Right atrium auricular region (tissue), 2 donors: ENCODE measurements at places on chromosomes 3 and 15. TPM values are rescaled to one million over a fixed set of nuclear protein-coding genes. Genes with fewer than 3 reads are reported as not detected.
A peak's percentile ranks its signal among the peaks of the same experiment; 100 is the strongest.

- H3K27ac ChIP-seq: no peak overlapping the region
- no peak for DNase-seq
- H3K27me3 ChIP-seq: no peaks in the 10 kb centered on the region
- no peaks in the 10 kb centered on the region for H3K4me1 ChIP-seq
- H3K36me3 ChIP-seq: no peaks in the 10 kb centered on the region
Measured at GRCh38 chr3:103906808-103907207, 1459.9 kb upstream of the ALCAM start.

Gene TNFSF10
- 15.6 TPM for total RNA-seq

DNA sequence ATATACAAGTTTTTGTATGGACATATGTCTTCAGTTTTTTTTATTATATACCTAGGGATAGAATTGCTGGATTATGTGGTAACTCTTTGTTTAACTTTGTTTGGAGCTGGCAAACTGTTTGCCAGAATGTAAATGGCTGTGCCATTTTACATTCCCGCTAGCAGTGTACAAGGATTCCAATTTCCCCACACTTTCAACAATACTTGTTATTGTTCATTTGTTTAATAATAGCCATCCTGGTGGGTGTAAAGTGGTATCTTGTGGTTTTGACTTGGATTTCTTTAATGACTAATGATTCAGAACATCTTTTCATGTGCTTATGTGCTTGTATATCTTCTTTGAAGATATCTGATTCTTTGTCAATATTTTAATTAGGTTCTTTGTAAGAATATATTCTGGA, 64.4 kb downstream of the ZNF609 start:
- no peaks in the 10 kb centered on the region for H3K36me3 ChIP-seq
- DNase-seq: no peak
- no peak overlapping the region for H3K27ac ChIP-seq
- no peak overlapping the region for H3K4me3 ChIP-seq
- H3K27me3 ChIP-seq: no peaks in the 10 kb centered on the region

Gene MAGEL2
- 0.16 TPM for total RNA-seq

DNA sequence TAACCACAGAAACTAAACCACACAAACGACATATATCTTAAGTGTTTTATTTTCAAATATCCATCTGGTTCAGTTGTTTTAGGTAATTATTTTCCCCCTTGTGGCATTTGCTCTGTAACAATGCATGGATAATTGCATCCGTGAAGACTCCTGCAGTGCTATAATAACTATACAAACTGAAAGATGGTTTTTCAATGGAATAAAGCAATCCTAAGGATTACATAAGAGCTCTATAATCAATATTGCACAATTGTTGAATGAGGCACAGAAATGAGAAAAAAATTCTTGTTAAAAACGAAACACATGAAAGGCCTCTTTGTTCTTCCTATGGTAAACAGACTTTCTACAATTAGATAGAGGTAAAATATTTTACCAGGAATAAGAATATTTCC, 446.0 kb upstream of the EPHA3 start:
- H3K4me3 ChIP-seq: no peak overlapping the region
- H3K27ac ChIP-seq: no peak overlapping the region
- H3K27me3 ChIP-seq: no peaks in the 10 kb centered on the region
- DNase-seq: no peak
- H3K4me1 ChIP-seq: no peaks in the 10 kb centered on the region

DNA sequence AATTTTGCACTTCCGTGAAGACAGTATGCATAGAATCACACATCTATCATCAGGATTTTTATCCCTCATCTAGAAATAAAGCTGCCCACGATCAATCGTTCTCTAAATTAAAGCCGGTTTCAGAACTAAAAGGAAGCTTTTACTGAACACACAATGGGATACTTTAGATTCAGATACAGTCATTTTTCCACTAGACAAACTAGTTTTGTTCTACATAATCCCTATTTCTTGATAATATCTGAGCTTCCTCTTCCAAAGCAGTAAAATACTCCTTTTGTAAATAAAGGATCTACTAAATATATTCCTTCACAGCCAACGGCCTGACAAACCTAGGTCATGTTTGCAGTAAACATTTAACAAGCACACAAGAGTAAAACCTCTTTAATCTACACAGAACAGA, 2.0 kb upstream of the GANC start:
- DNase-seq: no peak
- no peak overlapping the region for H3K27ac ChIP-seq
- peaks cover 22% of the 10 kb centered on the region for H3K36me3 ChIP-seq
- H3K4me3 ChIP-seq: no peak overlapping the region
- H3K27me3 ChIP-seq: no peaks in the 10 kb centered on the region

Gene CHRFAM7A
- 0.43 TPM for total RNA-seq

Gene FBXW12
- not detected for total RNA-seq

Gene FBXO40
- 187 TPM for total RNA-seq

Gene NEO1
- total RNA-seq: 15.9 TPM

Gene TRH
- 0.55 TPM for total RNA-seq

Gene RAB6B
- 9.5 TPM for total RNA-seq

DNA sequence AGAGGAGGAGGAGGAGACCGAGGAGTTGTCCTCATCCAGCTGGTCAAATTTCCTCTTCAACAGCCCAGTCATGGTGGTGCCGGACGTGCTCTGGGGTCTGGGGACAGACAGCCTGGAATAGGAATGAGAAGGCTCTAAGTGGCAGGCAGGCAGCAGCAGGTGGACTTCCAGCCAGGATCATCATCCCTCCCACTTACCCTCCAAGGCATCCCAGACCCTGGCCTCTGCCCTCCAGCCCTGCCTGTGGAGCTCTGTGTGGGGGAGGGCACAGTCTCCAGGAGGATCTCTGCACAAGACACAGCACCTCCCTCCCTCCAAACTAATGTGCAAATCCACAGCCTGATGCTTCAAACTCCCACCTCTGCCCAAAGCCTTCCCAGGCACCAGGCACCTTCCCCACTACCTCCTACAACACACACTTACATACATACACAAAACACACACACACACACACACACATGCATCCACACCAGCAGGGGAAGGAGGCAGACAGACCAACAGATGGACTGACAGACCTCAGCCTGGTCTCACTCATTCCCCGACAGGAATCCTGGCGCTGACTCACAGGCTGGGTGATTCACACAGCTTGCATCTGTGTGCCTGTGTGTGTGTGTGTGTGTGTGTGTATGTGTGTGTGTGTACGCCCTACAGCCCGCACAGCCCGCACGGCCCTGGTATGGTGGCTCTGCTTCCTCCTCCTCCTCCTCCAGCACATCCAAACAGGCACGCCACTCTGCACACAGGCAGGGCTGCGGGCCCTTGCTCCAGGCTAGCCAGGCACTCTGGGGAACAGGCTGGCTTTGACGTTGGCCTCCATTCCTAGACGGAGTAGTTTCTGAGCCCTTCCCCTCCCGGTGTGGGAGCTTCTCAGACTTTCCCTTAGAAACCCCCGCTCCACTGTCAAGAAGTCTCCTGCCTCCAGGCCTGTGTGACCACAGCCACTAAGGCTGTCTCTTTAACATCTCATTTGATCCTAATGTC, 6.5 kb downstream of the CSRNP1 start:
- H3K27ac ChIP-seq: peak overlapping the region; percentile 79
- H3K36me3 ChIP-seq: peaks cover 49% of the 10 kb centered on the region
- H3K4me3 ChIP-seq: peak overlapping the region; percentile 15

GRCh38 chr3:190345878-190346277, 23.6 kb upstream of the CLDN1 start:
- H3K36me3 ChIP-seq: no peaks in the 10 kb centered on the region
- peak overlapping the region; percentile 61 for H3K27ac ChIP-seq
- H3K27me3 ChIP-seq: no peaks in the 10 kb centered on the region
- no peak overlapping the region for H3K4me3 ChIP-seq
- H3K4me1 ChIP-seq: no peaks in the 10 kb centered on the region

Gene SENP8
- 1.9 TPM for total RNA-seq

DNA sequence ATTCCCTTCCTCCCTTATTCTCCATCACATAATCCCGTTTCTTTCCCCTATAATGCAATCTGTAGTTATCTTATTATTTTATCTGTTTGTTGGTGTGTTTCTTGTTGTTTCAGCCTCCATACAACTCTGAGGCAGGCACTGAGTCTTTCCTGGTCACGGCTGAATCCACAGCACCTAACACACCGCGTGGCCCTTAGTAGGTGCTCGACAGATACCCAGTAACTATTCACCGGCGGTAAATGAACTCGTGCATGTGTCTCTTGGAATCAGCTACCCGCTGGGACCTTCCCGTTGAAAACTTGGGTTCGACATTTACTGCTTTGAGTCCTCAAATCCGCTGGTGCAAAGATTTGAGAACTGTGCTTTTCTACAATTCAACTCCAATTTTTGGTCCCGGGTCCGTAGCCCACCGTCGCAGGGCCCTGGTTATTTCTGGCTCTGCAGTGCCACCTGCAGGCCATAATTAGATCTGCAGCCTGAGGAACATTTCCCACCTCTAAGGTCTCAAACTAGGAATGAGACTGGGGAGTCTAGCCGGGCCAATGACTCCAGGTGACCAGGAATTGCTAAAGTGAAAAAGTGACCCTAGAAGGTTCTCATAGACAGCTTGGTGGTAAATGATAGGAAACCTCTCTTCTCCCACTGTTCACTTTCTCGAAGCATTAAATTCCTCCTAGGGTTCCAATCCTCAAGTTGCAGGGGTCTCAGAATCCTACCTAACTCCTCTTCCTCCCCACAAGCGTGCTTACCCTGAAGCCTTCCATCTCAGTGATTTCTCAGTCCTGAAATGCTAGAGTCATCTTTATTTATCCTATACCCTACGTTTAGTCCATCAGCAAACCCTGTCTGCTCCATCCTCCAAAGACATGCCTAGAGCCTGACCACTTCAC, 40.0 kb upstream of the TRH start:
- DNase-seq: no peak
- no peaks in the 10 kb centered on the region for H3K27me3 ChIP-seq
- H3K4me3 ChIP-seq: no peak overlapping the region
- H3K27ac ChIP-seq: no peak overlapping the region

DNA sequence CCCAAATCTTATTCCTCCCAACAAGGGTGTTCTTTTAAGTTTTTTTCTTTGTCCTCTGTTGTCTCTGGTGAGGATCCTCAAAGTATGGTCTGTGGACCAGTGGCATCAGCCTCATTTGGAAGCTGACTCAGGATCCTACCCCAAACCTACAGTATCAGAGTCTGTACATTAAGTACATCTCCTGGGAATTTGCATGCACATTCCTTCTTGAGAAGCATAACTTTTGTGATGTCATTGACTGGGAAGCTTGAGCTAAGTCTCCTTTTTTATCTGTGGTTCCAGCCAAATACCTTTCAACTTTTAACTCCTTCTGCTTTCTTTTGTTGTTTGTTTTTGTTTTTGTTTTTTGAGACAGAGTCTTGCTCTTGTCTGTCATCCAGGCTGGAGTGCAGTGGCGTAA, 40.5 kb downstream of the ARMC8 start:
- H3K36me3 ChIP-seq: peaks cover 77% of the 10 kb centered on the region
- H3K27ac ChIP-seq: no peak overlapping the region
- H3K4me1 ChIP-seq: no peaks in the 10 kb centered on the region
- no peak for DNase-seq
- no peaks in the 10 kb centered on the region for H3K27me3 ChIP-seq

DNA sequence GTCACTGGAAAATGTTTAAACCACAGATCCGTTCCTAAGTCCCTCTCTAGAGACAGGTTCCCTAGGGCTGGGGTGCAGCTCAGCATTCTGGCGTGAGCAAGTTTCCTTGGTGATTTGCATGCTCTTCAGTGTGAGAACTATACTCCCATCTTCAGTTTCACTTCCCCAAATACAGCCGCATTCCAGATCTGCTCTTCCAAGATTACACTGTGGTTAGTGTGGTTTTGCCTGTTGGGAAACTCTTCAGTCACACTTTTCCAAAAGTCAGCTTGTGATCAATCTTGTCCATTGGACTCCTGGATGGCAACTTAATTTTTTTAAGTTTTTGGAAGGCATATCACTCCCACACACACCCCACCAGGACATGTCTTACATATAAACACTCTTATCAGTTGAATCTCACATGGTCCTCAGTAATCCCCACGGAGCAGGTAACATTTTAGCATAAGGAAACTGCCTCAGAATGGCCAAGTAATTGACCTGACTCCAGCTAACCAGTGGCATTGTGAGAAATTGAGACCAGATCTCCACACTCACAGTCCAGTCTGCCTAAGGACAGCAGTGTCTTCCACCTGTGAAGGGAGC, 33.5 kb upstream of the PTPN23 start:
- no peak for DNase-seq
- H3K36me3 ChIP-seq: peaks cover 19% of the 10 kb centered on the region
- no peak overlapping the region for H3K4me3 ChIP-seq
- H3K4me1 ChIP-seq: peaks cover 8% of the 10 kb centered on the region
- no peaks in the 10 kb centered on the region for H3K27me3 ChIP-seq
- H3K27ac ChIP-seq: no peak overlapping the region

GRCh38 chr3:48306860-48307530, 26.5 kb downstream of the SPINK8 start:
- no peak overlapping the region for H3K27ac ChIP-seq
- H3K4me3 ChIP-seq: no peak overlapping the region
- H3K4me1 ChIP-seq: peaks cover under 1% of the 10 kb centered on the region
- H3K36me3 ChIP-seq: no peaks in the 10 kb centered on the region
- no peaks in the 10 kb centered on the region for H3K27me3 ChIP-seq

- no peaks in the 10 kb centered on the region for H3K36me3 ChIP-seq
- no peak for DNase-seq
- peaks cover 10% of the 10 kb centered on the region for H3K4me1 ChIP-seq
- H3K27ac ChIP-seq: no peak overlapping the region
- no peak overlapping the region for H3K4me3 ChIP-seq
Measured at GRCh38 chr3:11060500-11061251, 68.1 kb downstream of the SLC6A1 start.

GRCh38 chr15:68629519-68630210, 50.9 kb downstream of the CORO2B start:
- no peak overlapping the region for H3K27ac ChIP-seq
- H3K4me1 ChIP-seq: no peaks in the 10 kb centered on the region
- no peaks in the 10 kb centered on the region for H3K36me3 ChIP-seq
- H3K4me3 ChIP-seq: no peak overlapping the region
- H3K27me3 ChIP-seq: no peaks in the 10 kb centered on the region
- DNase-seq: no peak

Gene BFSP2
- total RNA-seq: not detected

Gene HRG
- total RNA-seq: not detected

- DNase-seq: no peak
- H3K36me3 ChIP-seq: no peaks in the 10 kb centered on the region
- H3K4me3 ChIP-seq: no peak overlapping the region
- H3K27me3 ChIP-seq: no peaks in the 10 kb centered on the region
- no peak overlapping the region for H3K27ac ChIP-seq
Measured at GRCh38 chr3:96900031-96900430, 85.6 kb downstream of the EPHA6 start.

- peaks cover 25% of the 10 kb centered on the region for H3K4me1 ChIP-seq
- DNase-seq: no peak
- H3K36me3 ChIP-seq: peaks cover 16% of the 10 kb centered on the region
- no peaks in the 10 kb centered on the region for H3K27me3 ChIP-seq
- no peak overlapping the region for H3K27ac ChIP-seq
- no peak overlapping the region for H3K4me3 ChIP-seq
Measured at GRCh38 chr15:45657764-45658545, 23.1 kb downstream of the SQOR start.
